COLO829 (cell line): ENCODE measurements at places on chromosomes 7 and 10.

DNA sequence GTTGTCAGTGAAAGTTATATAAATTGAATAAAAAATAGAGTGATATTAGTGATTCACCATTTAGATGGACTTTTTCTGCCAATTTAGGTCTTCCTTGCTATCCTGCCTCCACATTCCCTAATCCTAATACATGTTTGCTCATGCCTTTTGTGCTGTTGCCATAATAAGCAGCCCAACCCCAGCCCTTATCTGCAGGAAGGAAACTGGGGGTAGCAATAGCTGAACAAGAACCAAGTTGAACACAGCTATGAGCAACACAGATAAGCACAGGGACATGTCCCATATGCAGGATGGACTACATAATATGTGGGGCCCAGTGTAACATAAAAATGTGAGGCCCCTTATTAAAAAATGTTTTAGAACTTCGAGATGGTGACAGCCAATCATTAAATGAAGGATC lies 91.2 kb upstream of the AHR start:
- DNase-seq: no peak

DNA sequence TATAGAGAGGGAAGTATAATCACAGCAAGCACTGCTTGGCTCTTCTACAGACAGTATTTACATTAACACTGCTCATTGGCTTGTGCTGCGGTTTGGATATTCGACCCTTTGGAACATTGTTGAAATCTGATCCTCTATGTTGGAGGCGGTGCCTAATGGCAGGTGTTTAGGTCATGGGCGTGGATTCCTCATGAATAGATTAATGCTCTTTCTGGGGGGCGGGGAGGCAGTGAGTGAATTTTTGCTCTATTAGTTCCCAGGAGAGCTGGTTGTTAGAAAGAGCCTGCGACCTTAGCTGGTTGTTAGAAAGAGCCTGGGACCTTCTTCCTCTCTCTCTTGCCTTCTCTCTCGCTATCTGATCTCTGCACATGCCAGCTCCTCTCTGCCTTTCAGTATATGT lies 77.3 kb upstream of the SVIL start:
- no peak for DNase-seq

GRCh38 chr10:126045861-126046260 lies 149.5 kb downstream of the FANK1 start:
- DNase-seq: no peak

- DNase-seq: no peak
Measured at GRCh38 chr10:49218480-49218879, 30.3 kb upstream of the TMEM273 start.

- no peak for DNase-seq
Measured at GRCh38 chr7:2065528-2065927, 167.2 kb downstream of the MAD1L1 start.

DNA sequence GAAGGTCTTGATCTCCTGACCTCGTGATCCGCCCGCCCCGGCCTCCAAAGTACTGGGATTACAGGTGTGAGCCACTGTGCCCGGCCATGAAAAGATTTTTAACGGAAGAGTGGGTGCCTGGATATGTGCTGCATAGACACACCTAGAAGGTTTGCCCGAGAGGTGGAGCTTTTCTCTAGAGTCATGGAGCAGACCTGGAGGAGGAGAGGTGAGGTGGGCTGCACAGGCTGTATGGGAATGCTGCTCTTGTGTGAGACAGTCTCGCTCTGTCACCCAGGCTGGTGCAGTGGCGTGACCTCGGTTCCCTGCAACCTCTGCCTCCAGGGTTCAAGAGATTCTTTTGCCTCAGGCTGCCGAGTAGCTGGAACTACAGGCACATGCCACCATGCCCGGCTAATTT lies 103.3 kb downstream of the ACTR3B start:
- DNase-seq: no peak

DNA sequence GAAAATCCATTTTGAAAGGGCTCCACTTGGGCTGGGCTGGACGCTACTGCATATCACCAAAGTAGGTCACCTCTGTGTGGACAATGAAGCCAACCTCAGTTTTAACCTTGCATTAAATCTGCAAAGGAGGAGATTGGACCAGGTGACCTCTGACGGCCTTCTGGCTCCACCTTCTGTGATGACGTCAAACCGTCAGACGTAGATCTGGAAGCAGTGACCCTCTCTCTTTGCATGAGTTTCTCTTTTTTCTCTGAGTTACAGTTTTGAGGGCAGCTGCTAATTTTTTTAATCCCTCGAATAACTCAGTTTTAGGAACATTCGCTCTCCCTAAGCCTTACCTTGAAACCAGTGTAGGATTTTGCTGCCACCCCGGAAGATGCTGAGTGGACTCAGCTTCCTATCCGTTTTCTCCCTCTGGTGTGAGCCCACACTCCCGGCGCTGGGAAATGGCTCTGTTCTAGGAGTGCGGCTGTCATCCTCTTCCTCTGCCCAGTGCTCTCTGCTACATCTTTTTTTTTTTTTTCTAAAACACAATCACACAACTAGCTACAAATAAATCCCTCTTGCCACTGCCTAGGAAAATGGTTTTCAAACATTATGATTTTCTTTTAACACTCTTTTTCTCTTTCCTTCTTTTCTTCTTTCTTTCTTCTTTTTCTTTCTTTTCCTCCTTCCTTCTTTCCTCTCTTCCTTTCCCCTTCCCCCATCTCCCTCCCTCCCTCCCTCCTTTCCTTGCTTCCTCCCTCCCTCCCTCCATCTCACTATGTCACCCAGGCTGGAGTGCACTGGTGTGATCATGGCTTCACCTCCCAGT lies 27.7 kb upstream of the NMT2 start:
- no peak for DNase-seq

DNA sequence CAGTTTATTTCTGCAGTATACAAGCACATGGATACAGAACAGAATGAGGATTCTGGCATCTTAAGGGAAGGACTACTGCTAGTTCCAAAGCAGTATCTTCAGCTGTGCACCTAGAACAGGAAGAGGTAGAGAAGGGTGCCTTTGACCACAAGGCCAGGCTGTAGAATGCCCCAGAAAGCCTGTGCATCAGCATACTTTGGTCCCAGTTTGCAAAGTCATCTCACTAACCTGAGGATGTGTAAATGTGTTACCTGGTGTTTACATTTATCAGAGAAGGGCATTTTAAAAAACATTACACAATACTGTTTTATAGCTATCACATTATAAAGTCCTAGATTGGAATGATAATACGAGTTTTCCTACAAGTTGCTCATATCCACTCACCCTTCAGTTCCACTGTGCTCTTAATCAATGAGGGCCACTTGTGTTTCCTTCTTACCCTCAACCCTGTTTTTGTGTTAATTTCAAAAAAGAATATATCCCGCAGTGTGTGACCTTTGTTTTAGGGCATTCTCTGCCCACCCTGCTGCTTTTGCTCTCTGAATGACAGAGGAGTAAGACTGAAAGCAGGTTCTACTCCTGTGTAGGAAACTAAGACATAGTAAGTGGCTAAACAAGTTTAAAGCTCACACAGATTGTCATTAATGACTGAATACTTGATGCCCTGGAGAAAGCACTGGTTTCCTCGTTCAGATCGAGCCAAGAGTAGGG lies 3.4 kb downstream of the SLC35G1 start:
- DNase-seq: no peak

GRCh38 chr7:140059273-140060242 lies 3.2 kb downstream of the PARP12 start:
- DNase-seq: peak; percentile 58

DNA sequence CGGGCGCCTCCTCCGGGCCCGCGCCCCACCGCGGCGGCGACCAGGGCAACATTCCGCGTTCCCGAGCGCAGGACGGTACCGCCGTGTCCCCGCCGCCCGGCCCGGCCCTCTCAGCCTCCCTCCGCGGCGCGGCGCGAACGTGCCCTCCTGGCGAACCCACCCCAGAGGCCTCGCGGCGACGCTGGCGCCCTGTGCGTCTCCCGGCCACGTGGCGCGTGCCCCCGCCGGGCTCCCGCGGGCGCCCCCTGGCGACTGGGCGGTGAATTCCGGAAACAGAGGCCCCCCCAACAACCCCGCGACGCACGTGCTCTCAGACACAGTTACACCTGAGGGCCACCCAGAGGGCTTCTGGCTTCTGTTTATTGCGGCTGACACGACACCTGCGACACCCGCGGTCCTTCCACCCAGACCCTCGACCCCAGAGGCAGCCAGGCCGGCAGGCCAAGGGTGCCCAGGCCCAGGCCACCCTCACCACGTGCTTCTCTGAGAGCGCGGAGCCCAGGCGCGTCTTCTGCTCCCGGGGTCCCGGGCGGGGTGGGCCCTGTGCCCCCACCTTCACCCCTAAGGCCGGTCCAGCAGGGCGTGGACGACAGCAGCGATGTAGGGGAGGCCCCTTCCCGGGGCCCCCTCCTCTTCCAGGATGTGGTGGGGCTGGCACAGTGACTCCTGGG lies at the start of gene SAP25:
TSS of gene SAP25 (minus strand) at position 210 of the 671 bp plus-strand sequence. CDS start at position 52, 158 bp downstream.
- no peak for DNase-seq

DNA sequence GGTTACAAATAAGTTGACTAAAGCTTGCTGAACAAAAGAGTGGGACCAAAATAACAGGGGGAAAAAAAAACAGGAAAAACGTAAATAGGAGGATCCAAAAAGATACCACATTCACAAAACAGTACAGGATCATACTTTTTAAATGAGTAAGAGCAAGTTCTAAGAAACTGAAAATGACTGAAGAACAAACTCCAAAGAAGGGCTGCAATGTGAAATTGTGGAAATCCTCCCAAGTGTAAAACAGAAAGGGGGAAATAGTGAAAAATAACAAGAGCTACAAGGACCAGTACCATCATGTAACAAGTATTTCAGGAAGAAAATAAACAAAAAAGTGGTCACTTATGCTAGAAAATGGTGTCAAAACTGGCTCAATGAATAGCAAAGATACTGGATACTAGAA lies 46.3 kb downstream of the PDSS1 start:
- no peak for DNase-seq

DNA sequence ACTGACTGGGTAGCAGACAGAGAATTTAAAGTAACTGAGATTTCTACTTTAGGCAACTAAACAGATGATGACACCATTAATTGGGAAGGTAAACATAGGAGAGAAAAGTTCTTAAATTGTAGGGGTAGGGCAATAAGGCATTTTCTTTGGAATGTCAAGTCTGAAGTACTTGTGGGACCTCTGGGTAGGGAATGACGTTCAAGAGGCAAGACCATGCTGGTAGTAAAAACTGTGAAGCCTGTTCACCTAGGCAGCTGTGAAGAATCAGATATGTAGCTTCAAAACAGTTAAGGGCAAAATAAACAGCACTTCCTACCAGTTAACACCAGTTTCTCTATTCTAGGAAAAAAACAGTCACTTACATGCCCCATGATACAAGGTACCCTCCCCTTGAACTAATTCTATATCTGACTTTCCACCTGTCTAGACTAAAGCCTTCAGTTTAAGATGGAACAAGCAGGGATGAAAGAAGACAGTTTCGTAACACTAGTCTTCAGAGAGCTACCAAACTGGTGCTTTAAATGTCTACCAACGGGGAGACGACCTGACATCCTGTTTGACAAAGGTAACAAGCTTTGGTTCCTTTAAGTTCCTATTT lies 63.1 kb upstream of the KCNIP2 start:
- DNase-seq: no peak

- no peak for DNase-seq
Measured at GRCh38 chr7:27822245-27822644, 82.3 kb downstream of the TAX1BP1 start.

DNA sequence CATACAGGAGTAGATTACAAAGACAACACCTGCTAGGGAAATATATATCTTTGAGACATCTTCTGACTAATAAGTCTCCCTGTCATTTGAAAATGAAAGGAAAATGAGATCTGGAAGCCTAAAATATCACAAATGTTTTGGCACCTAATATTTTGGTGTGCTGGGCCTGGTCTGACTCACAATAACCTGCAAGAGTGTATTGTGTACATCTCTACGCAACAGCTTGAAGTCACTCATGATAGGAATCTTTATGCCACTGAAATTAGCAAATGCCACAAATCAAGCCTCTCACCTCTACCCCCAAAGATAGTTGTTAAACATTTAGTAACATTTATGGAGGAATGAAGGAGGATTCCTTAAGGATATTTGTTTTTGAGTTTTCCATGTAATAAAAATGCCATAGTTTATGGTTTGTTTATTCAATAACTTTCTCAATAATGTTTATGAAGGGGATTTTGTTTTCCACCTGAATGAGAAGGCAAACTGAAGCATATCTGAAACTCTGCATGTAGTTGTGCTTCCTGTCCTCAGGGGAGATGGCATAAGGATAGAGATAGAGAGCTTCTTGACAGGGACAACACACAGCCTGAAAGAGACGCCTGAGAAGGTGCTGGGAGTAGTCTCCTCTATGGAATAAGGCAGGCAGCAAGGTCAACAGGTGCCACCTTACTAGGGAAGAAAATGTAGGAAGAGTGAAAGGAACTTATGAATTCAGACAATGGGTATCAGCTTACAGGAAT lies 197.4 kb downstream of the AHR start:
- no peak for DNase-seq

DNA sequence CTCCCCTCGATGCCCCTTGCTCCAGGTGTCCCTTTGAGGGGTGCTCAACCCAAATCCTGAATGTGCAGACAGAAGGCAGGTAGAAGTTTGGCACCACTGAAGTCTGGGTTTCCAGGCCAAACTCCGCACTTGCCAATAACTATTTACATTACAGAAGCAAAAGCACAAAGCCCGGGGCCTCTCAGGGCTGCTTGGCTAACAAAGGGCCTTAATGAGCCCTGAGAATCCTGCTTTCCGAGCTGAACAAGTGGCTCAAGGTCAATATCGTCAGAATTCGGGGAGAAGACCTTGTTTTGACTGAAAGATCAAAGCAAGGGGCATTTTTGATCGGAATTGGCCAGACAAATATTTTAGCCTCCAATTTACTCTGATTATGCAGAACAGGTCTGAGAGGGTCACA lies 189.9 kb downstream of the HERPUD2 start:
- DNase-seq: no peak

DNA sequence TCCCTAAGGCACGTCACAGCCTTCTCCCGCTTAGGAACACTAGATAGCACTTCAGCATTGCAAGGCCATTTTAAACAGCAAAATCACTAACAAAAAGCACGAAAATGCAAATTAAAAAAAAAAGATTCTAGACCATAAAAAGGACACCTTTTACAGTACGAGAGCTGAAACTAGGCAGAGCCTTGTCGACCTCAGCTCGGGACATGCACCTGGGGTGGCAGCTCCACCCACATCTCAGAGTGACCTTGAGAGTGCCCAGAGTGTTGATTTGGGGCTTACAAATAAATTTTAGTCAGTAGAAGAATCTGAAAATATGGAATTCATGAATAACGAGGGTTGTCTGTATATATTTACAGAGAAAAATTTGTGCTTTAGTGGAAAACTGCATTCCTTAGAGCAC lies 1.1 kb downstream of the MRPS24 start:
- no peak for DNase-seq

- no peak for DNase-seq
Measured at GRCh38 chr10:29266641-29267040, 22.2 kb upstream of the LYZL1 start.

DNA sequence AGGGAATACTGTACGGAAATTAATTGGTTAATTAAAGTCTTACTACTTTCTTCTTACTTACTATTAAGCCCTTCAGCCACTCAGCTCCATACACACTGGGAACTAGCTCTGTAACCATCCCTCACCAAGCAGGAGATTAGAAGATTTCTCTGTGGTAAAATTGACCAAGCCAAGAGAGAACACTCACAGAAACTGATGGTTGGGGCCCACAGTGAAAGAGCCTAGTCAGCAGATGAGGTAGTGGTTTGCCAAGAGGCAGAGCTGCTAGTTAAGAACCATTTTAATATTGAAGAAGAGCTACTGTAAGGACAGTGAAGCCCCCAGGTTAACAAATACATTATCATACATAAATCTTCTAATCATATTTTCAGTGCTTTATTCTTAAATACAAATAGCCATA lies 21.8 kb upstream of the C10orf53 start:
- DNase-seq: no peak

- peak; percentile 25 for DNase-seq
Measured at GRCh38 chr10:127906548-127907377, at the start of gene PTPRE. PTPRE (plus strand) TSS chr10:127907103; CDS start chr10:128040882, 133,779 bp downstream.

- peak; percentile 76 for DNase-seq
Measured at GRCh38 chr10:23158370-23158769, 33.7 kb upstream of the PTF1A start.
